ENCODE measurements at places on chromosomes 5 and 9. TPM values are rescaled to one million over a fixed set of nuclear protein-coding genes. Genes with fewer than 3 reads are reported as not detected.

Gene IFNA13
- total RNA-seq, result not detected

Gene PDCD1LG2
- total RNA-seq, result 1.1 TPM

Gene CDX1
- not detected for total RNA-seq

Gene BTNL3
- not detected for total RNA-seq

Gene F2RL2
- not detected for total RNA-seq

Gene PCDHA8
- not detected for total RNA-seq

Gene DBH
- not detected for total RNA-seq

Gene IFNK
- total RNA-seq, result not detected

Gene PHYHD1
- total RNA-seq, result 0.45 TPM

Gene TMEM174
- total RNA-seq, result not detected

Gene SLC34A3
- not detected for total RNA-seq

DNA sequence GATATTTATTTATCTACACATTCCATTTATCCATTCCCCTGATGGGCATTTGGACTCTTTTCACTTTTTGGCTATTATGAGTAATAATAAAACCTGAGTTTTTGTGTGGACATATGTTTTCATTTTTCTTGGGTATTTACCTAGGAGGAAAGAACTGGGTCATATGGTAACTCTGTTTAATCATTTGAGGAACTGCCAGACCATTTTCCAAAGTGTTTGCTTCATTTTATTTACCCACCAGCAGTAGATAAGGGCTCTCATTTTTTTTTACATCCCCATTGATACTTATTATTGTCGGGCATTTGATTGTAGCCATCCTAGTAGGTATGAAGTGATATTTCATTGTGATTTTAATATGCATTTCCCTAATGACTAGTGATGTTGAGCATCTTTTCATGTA is 7.7 kb upstream of the PTPDC1 start:
- no peak for DNase-seq
- no peaks in the 10 kb centered on the region for H3K27me3 ChIP-seq
- peaks cover 11% of the 10 kb centered on the region for H3K36me3 ChIP-seq
- H3K27ac ChIP-seq, result no peak overlapping the region
- peaks cover 3% of the 10 kb centered on the region for H3K4me1 ChIP-seq
- H3K4me3 ChIP-seq, result no peak overlapping the region

DNA sequence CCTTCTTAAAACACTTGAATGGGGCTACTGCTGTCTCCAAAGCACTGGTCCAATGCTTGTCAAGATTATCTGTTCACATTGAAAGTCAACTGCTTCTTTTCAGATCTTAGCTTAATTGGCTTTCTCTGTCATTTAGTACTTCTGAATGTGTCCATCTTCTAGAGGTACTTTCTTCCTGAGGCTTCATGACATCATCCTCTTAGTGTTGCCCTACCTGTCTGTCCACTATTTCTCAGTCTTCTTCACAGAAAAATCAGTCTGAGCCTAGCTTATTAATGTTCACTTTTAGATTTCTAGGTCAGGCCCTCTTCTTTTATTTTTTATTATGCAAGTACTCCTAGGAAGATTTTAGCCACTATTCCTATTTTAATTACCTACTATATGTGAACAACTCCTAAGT is 899.9 kb downstream of the DTWD2 start:
- H3K36me3 ChIP-seq, result no peaks in the 10 kb centered on the region
- no peaks in the 10 kb centered on the region for H3K27me3 ChIP-seq
- no peak overlapping the region for H3K27ac ChIP-seq
- no peak overlapping the region for H3K4me3 ChIP-seq
- no peak for DNase-seq
- H3K4me1 ChIP-seq, result no peaks in the 10 kb centered on the region

DNA sequence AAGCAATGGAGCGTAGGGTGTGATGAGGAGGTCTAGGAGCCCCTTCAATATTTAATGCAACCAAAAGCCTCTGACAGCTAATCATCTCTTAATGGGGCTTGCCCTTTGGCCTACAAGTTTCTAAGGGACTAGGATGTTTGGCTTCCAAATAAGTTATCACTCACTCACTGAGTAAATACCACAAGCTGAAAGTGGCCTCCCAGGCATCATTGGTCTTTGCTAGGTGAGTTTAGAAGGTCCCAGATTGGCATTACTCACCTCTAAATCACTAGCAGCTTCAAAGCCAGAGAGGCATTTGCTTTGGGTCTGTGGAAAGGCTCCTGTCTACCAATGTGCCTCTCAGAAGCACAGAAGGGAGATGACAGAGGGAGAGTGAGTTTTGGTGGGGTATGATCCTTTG is 344.2 kb downstream of the NTRK2 start:
- no peak overlapping the region for H3K4me3 ChIP-seq
- no peak for DNase-seq

- H3K4me1 ChIP-seq, result no peaks in the 10 kb centered on the region
- H3K36me3 ChIP-seq, result no peaks in the 10 kb centered on the region
- no peak overlapping the region for H3K4me3 ChIP-seq
- H3K27me3 ChIP-seq, result no peaks in the 10 kb centered on the region
- DNase-seq, result no peak
- H3K27ac ChIP-seq, result no peak overlapping the region
These were observed 70.3 kb downstream of the TSSK1B start for GRCh38 chr5:113364466-113364865.

- H3K4me1 ChIP-seq, result peaks cover 2% of the 10 kb centered on the region
- no peak overlapping the region for H3K27ac ChIP-seq
- DNase-seq, result no peak
- peaks cover 69% of the 10 kb centered on the region for H3K27me3 ChIP-seq
- H3K36me3 ChIP-seq, result peaks cover 2% of the 10 kb centered on the region
These were observed 55.9 kb downstream of the NSUN2 start for GRCh38 chr5:6576861-6577501.

GRCh38 chr9:118959366-118959765 is 409.9 kb downstream of the BRINP1 start:
- H3K4me1 ChIP-seq, result no peaks in the 10 kb centered on the region
- H3K4me3 ChIP-seq, result no peak overlapping the region
- no peak for DNase-seq
- H3K27me3 ChIP-seq, result no peaks in the 10 kb centered on the region
- H3K36me3 ChIP-seq, result no peaks in the 10 kb centered on the region

DNA sequence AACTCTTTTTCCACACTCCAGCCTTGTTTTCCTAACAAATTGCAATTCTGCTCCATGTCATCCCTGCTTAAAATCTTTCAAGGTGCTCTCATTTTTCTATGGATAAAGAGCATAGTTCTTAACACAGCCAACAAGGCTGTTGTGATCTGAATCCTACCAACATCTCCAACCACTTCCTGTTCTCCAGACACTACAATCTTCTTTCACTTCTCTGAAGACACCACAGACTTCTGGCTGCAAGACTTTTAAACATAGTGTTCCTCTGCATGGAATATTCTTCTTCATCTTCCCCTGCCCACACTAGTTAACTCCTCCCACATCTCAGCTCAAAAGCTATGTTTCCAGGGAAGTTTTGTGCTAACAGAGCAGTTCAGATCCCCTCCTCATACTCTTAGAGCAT is 404.8 kb downstream of the MAN2A1 start:
- H3K36me3 ChIP-seq, result no peaks in the 10 kb centered on the region
- H3K27ac ChIP-seq, result no peak overlapping the region
- H3K27me3 ChIP-seq, result no peaks in the 10 kb centered on the region
- no peak overlapping the region for H3K4me3 ChIP-seq
- DNase-seq, result no peak
- no peaks in the 10 kb centered on the region for H3K4me1 ChIP-seq

- H3K4me1 ChIP-seq, result peaks cover under 1% of the 10 kb centered on the region
- DNase-seq, result no peak
- H3K27me3 ChIP-seq, result peaks cover 63% of the 10 kb centered on the region
- H3K36me3 ChIP-seq, result peaks cover 2% of the 10 kb centered on the region
These were observed 50.9 kb upstream of the PCA3 start for GRCh38 chr9:76713381-76713780.

- H3K36me3 ChIP-seq, result no peaks in the 10 kb centered on the region
- H3K4me1 ChIP-seq, result peaks cover 3% of the 10 kb centered on the region
- no peak overlapping the region for H3K4me3 ChIP-seq
These were observed 2.0 kb upstream of the DBH start for GRCh38 chr9:133634081-133634691.

DNA sequence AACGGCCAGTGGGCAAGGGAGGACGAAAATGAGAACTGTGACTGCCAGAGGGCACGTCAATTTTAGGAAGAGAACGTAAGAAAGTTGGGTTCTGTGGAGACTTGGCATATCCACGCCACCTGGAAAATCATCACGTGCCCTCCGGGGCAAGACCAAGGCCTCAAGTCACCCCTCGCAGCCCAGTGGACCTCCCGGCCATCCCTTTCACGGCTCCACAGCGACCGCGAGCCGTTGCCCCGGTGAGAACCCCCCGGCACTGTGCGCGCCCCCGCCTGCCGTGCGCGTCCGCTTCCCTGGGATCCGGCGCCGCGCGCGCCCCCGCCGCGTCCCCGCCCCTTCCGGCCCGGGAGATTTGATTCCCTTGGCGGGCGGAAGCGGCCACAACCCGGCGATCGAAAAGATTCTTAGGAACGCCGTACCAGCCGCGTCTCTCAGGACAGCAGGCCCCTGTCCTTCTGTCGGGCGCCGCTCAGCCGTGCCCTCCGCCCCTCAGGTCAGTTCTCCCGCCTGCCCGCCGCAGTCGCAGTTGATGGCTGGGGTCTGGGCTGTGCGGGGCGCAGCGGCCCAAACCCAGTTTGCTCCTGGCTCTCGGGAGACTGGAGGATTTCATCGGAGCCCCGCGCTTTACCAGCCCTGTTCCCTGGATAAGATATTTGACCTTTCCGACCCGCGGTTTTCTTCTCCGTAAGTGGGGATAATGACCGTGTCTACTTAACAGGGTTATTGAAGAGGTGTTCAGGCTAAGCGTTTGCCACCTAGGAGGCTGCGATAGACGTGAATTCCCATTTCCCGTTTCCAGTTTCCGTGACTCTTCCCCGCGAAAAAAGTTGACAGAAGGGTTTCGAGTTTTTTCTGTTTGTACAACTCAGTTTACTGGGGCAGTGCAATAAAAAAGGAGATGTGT is at the start of gene MELK:
Gene MELK (plus strand): TSS at position 381 of the 904 bp plus-strand sequence. CDS start 8,787 bp downstream, outside the sequence.
- H3K27ac ChIP-seq, result peak within 1 kb of the TSS; percentile 79
- H3K36me3 ChIP-seq, result no peaks in the 10 kb centered on the region
- peak; percentile 73 for DNase-seq
- peaks cover 12% of the 10 kb centered on the region for H3K27me3 ChIP-seq
- H3K4me3 ChIP-seq, result peak within 1 kb of the TSS; percentile 93

- no peaks in the 10 kb centered on the region for H3K27me3 ChIP-seq
- no peak for DNase-seq
- peak overlapping the region; percentile 14 for H3K27ac ChIP-seq
- no peak overlapping the region for H3K4me3 ChIP-seq
- H3K4me1 ChIP-seq, result peaks cover 33% of the 10 kb centered on the region
These were observed 19.3 kb downstream of the ABHD17B start for GRCh38 chr9:71891557-71892189.

GRCh38 chr5:18544421-18544820 is 910.2 kb downstream of the TAF11L14 start:
- H3K4me1 ChIP-seq, result no peaks in the 10 kb centered on the region
- no peaks in the 10 kb centered on the region for H3K36me3 ChIP-seq
- DNase-seq, result no peak
- no peak overlapping the region for H3K27ac ChIP-seq
- no peaks in the 10 kb centered on the region for H3K27me3 ChIP-seq

GRCh38 chr5:170612256-170612678 is 108.4 kb downstream of the KCNIP1 start:
- no peaks in the 10 kb centered on the region for H3K4me1 ChIP-seq
- DNase-seq, result no peak
- no peak overlapping the region for H3K4me3 ChIP-seq
- H3K36me3 ChIP-seq, result no peaks in the 10 kb centered on the region
- no peak overlapping the region for H3K27ac ChIP-seq

GRCh38 chr9:35579130-35579529 is 25.9 kb upstream of the TESK1 start:
- DNase-seq, result no peak
- no peak overlapping the region for H3K4me3 ChIP-seq
- H3K27ac ChIP-seq, result no peak overlapping the region

DNA sequence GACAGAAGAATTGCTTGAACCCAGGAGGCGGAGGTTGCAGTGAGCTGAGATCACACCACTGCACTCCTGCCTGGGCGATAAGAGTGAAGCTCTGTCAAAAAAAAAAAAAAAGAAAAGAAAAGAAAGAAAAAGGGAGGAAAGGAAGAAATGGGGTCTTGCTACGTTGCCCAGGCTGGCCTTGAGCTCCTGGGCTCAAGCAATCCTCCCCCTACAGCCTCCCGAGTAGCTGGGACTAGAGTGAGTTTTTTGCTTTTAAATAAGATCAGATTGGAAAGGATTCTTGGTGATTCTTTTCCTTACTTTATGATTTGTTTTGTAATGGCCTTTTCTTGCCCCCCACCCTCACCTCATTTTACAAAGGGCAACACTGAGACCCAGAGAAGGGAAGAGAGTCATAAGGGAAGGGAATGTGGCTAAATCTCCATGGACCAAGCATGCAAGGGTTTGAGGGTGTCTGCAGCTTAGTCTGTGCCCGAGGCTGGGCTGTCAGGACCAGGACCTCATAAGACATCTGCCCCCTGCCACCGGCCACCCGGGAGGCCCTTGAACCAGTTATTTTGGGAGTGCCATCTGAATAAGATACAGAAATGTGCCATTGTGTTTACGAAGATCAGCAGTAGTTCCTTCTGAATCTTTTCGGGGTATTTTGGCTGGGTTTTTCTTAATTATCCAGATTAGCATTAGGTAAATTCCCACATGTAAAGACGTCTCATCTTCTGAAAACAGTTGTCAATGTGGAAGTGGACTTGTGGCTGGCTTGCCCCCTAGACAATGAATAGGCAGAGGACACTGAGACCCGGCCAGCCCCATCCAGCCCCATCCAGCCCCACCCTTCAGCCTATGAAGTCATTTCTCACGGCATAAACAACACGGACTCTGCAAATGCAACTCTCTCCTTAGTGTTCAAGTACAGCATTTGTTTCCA is 44.5 kb upstream of the GRHPR start:
- peaks cover 34% of the 10 kb centered on the region for H3K27me3 ChIP-seq
- DNase-seq, result no peak
- no peaks in the 10 kb centered on the region for H3K4me1 ChIP-seq
- H3K4me3 ChIP-seq, result no peak overlapping the region
- H3K27ac ChIP-seq, result no peak overlapping the region

GRCh38 chr9:122370869-122371755 is at the start of gene PTGS1:
Gene PTGS1 (plus strand): TSS chr9:122371024. CDS start chr9:122371085, 61 bp downstream.
- H3K4me3 ChIP-seq, result peak within 1 kb of the TSS; percentile 87
- DNase-seq, result no peak
- no peak within 1 kb of the TSS for H3K27ac ChIP-seq

DNA sequence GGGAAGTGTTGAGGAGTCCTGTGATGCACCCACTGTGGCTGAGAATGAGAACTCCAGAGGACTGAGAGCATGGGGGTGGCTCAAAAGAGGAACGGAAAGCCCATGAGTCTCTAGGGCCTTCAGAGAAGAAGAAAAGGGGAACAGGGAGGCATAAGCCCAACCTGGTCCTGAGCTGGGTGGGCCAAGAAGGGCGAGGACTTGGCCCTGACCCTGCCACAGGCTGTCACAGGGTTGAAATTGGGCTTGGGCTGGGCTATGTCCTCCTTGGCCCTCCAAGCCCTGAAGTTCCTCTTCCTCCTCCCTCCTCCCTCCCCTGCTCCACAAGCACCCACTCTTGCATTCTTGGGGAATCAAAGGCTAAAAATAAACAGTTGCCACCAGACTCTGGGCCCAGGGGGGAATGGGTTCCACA is 49.3 kb upstream of the PPARGC1B start:
- H3K36me3 ChIP-seq, result peaks cover 6% of the 10 kb centered on the region
- H3K4me3 ChIP-seq, result no peak overlapping the region
- no peak overlapping the region for H3K27ac ChIP-seq
- no peak for DNase-seq
- H3K27me3 ChIP-seq, result peaks cover 66% of the 10 kb centered on the region

- H3K4me1 ChIP-seq, result no peaks in the 10 kb centered on the region
- H3K4me3 ChIP-seq, result no peak overlapping the region
- no peak for DNase-seq
- H3K27ac ChIP-seq, result no peak overlapping the region
- H3K36me3 ChIP-seq, result peaks cover 2% of the 10 kb centered on the region
These were observed 276.8 kb downstream of the MCTP1 start for GRCh38 chr5:95007921-95008597.

All from T-helper 17 cell (primary cell).